ENCODE measurements at places on chromosomes 12 and 14. TPM values are rescaled to one million over a fixed set of nuclear protein-coding genes. Genes with fewer than 3 reads are reported as not detected.

SUOX gene
- total RNA-seq, result 25.8 TPM

DNA sequence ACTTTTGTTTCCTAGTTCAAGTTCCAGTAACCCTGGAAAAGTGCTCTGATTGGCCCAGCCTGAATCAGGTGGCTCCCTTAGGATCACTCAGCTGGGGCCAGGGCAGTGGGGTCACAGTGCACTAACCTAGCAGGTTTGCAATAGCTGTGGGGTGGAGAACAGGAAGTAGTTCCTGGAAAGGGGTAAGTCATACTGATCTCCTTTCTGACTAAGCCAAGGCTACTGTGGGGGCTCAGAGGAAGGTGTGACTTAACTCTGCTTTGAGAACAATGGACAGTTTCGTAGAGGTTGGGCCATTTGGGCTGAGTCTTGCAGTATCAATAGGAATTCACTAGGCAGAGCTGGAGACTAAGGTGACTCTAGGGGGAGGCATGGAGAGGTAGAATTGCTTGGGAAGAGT, 89.4 kb downstream of the KIF26A start:
- no peak for DNase-seq

DNA sequence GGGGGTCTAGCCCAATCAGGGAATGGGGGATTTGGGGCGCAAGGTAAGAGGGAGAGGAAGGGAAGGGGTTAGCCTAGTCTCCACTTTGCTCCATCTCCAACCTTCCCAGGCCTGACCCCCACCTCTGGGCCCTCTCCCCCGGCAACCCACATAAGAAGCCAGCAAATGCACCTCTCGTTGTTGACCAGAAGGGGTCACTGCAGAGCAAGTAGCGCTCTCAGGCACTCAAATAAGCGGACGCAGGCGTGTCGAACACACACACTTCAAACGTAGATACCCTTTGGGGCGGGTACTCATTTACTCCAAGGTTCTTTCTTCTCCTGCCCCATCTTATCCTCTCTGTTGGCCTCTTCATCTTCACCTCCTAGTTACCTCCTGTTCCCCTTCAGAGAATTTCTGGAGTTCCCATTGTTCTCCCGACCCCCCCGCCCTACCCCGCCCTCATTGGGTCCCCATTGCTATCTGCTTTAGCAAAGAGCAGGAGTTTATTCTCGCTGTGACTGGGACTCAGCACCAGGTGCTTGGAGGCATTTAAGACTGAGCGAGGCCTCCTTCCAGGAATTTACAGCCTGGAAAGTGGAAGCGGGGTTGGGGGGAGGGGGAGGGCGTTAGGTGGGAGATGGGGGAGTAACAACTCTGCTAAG, 1.5 kb upstream of the SRRM4 start:
- DNase-seq, result peak; percentile 28

- DNase-seq, result no peak
Observed at GRCh38 chr12:7004287-7004803, 13.9 kb downstream of the LPCAT3 start.

DNA sequence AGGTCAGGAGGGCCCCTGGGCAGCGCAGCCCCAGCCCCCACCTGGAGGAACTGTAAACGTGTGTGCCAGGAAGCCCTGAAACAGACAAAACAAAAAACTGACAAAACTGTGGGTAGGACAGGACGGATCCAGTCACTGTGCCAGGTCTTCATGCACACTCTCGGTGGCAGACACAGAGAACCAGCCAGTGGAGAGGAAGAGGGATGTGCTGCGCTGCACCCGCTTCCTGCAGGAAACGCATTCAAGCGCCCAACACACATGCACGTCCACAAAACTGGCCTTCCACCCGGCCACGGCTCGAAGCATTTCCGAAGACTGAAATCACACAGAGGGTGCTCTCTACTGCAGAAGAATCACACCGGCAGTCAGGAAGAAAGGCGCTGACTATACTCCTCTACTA, 16.9 kb downstream of the BRF1 start:
- DNase-seq, result no peak

DNA sequence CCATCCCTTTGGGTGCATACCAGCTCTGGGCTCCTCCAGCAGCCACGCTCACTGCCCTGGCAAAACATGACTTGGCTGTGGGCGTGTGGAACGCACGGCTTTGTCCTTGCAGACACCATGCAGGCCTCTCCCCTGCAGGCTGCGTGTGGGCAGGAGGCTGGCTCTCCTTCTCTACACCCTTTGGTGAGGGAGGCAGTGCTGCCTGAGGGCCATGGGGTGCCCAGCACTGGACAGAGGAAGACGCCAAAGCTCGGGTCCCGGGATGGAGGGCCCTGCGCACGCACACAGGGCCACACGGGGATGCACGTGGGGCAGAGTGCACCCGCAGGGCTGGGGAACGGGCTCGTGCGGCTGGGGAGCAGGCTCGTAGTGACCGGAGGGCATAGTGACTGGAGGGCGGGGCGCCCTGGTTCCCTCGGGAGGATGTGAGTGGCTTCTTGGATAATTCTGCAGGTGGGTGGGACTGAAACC, 89.7 kb downstream of the ADGRD1 start:
- DNase-seq, result no peak

DNA sequence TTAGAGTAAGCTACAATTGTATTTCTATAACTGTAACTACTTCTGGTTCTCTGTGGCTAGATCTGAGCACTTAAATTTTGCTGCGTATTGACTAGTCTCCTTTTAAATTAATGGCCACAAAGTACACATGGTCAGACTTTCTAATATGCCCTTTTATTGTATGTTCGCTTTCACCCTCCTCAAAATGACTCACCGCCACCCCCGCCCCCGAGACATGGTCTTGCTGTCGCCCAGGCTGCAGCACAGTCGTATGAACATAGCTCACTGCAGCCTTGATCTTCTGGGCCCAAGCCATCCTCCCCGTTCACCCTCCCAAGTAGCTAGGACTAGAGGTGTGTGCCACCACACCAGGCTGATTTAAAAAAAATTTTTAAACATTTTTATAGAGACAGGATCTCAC, 11.8 kb downstream of the MTERF2 start:
- no peak for DNase-seq

GLIPR1L2 gene
- 0.22 TPM for total RNA-seq

- DNase-seq, result no peak
Observed at GRCh38 chr14:53215101-53215500, 62.0 kb upstream of the DDHD1 start.

DNA sequence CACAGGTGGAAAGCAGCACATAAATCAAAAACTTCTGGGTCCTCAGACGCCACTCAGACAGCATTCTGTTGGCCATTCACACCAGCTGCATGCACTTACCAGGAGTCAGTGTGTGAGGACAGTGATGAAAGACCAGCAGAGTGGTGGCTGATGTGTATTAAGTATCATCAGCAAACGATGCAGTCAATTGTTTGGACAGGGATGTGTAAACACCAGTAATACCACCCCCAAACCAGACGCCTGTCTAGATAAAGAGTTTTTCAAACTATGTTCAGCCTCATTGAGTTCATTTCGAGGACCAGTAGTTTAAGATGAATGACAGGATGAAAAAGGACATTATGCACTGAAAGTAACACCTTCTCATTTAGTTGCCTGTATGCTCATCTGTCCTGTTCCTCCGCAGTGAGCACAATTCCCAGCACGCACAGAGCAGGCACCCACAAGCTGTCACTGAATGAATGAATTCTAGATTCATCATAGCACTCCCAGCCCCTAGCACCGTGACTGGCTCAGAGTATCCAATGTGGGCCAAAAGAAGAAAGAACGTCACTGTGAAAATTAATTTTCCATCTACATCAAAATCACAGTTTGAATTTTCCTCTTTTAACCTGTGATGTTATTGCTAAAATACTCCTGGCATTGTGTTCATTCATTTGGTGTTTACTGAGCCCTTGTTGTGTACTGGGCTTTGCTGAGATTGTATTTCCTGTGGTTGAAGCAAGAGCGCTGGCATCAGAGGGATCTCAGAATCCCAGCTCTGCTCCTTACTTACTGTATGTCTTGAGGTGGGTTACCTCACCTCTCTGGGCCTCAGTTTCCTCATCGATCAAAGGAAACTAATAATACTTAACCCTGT, 124.8 kb upstream of the NOS1 start:
- no peak for DNase-seq

- DNase-seq, result no peak
Observed at GRCh38 chr14:95906591-95906990, 30.0 kb downstream of the TUNAR start.

- peak; percentile 50 for DNase-seq
Observed at GRCh38 chr12:5003025-5003666, 40.5 kb upstream of the KCNA5 start.

DNA sequence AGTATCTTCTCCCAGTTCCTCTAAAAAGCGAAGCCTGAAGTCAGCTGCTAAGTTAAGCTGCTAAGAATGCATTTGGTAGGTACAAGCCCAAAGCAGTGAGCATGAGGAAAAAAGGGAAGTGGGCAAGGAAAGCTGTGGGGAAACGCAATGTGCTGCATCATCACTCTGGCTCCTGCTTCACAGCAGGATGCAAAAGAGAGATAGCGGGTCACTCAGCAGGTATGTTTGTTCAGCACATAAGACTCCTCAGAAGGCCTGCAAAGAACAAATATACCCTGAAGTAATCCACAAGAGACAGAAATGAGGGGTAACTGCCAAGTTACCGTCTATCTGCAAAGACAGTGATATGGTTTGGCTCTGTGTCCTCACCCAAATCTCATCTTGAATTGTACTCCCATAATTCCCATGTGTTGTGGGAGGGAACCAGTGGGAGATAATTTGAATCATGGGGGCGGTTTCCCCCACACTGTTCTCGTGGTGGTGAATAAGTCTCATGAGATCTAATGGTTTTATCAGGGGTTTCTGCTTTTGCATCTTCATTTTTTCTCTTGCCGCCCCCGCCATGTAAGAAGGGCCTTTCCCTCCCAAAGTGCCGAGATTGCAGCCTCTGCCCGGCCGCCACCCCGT, 127.4 kb upstream of the EGLN3 start:
- DNase-seq, result no peak

DNA sequence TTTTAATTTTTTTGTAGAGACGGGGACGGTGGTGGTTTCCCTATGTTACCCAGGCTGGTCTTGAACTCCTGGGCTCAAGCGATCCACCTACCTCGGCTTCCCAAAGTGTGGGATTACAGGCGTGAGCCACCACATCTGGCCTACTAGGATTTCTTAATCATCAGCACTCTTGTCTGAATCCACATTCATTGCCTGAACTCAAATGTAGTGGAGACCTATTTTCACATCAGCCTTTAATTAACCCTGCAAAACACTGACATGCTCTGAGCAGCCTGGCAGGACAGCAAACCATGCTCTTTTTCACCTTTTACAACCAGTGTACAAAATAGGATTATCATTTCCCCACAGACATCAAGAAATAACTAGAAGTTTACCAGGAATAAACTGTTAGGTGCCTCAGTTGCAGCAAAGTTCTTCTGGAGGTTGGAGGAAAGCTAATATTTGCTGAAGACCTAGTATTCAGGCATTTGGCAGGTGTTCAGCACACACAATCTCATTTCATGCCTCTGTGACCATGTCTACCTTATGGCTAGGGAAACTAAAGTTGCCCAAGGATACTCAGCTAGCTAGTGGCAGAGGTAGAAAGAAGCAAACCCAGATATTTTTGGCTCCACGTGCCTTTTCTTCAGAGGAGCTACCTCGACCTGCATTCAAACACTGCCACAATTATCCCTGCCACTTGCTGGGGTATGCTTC, 37.7 kb downstream of the CFL2 start:
- no peak for DNase-seq

GRCh38 chr14:53055003-53055402, 98.1 kb downstream of the DDHD1 start:
- no peak for DNase-seq

RPL10L gene
- 2.5 TPM for total RNA-seq

WNT1 gene
- not detected for total RNA-seq

DNA sequence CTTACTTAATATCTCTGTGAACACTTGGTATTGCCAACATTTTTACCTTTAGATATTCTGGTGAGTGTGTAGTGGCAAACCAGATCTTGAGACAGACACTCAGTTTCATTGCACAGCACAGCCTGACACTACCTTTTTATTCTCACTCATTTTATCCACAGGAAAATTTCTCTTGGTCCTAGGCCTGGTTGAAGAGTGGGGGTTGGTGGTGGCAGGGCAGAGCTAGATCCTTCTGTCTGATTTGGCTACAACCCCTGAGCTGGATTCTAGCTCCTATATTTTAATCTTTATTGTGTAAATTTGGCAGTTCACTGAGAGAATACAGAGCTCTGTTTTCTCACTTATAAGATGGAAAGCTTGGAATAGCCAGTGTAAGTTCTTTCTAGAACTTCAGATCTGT, 396.9 kb downstream of the LRIG3 start:
- DNase-seq, result no peak

DNA sequence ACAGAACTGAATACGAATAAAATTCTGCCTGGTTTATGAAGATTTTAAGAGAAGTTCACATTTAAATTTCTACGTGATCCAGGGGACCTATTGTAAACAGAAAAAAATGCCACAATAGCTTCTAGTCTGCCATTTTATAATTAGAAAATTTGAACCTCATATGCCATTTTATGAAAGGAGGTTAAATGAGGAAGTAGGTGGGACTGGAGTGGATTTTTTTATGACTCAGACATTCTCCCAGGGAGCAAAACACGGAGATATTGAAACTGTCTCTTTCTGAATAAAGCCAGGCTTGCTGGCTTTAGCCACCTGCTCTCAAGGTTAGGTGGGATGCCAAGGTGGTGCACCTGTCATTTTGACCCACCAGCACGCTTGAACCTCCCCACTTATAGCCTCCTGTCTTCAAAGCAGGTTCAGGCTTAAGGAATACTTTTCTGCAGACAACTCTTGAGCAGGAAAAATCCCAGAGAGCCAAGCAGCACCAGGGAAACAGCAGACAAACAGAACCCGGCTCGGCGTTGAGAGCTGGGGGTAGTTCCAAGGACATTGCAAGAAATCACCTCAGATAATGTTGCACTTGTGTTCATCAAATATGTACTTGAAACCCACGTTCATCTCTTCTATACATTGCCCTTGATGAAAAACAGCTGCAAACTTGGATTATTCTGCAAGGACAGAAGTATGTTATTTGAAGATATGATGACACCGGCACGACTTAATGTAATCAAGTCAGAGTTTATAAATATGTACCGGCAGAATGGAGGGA, 203.7 kb downstream of the PPM1H start:
- no peak for DNase-seq

DNA sequence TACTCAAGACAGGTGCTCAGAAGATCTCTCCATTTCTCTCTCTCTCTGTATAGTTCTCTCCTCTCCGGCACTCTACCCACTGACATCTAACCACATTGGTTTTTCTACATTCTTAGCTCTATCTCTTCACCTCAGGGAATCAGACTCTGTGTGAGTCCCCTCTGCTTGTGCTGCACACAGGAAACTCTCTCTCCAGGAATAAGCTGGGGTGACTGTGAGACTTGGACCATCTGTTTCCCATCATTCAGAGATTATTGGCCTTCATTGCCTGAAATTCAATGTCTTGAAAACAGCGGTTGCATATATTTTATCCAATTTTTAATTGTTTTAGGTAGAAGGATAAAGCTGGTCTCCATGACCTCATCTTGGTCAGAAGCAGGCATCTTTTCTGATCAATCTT, 105.0 kb downstream of the SLC35F4 start:
- no peak for DNase-seq

Data from colonic mucosa (tissue), 4 donors.